Panc1 (cell line): ENCODE measurements at places on chromosomes 4 and X.

DNA sequence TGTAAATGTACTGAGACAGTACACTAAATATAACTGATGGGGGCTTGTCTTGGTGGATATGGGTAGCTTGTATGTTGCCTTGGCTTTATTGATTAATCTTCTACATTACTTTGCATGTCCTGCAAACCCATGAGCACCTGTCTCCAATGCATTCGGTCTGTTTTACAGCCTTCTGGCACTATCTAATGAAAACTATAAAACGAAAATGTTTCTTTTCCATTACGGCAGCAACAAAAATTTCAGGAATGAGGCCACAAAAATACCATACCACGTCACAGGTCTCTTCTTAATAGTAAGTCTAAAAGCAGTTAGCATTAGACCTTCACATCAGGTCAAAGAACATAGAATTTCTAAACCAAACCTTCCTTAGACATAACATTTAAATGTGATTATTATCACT, 49.8 kb downstream of the EDNRA start:
- DNase-seq = no peak

DNA sequence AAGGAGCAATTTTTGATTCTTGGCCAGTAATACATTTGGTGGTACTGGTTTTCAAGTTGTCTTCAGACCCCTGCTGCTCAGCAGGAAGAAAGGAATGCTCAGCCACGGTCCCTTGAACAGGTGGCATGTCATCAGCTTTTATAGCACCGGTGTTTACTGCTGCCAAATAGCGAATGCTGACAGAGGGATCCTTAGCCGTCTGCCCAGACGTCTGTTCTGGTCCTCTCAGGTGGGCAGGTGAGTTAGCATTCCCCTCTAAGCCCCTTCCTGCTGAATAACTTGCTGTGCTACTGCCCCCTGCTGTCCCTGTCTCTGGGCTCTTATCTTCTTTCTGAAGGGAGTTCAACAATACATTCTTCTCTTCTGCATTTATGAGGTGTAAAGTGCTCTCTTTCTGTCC, 28.4 kb downstream of the BOD1L1 start:
- DNase-seq = no peak

- no peak for DNase-seq
These were observed 45.6 kb downstream of the GALNT7 start for GRCh38 chr4:173214231-173214630.

GRCh38 chrX:71622576-71623450, 4.5 kb upstream of the CXCR3 start:
- DNase-seq = no peak

DNA sequence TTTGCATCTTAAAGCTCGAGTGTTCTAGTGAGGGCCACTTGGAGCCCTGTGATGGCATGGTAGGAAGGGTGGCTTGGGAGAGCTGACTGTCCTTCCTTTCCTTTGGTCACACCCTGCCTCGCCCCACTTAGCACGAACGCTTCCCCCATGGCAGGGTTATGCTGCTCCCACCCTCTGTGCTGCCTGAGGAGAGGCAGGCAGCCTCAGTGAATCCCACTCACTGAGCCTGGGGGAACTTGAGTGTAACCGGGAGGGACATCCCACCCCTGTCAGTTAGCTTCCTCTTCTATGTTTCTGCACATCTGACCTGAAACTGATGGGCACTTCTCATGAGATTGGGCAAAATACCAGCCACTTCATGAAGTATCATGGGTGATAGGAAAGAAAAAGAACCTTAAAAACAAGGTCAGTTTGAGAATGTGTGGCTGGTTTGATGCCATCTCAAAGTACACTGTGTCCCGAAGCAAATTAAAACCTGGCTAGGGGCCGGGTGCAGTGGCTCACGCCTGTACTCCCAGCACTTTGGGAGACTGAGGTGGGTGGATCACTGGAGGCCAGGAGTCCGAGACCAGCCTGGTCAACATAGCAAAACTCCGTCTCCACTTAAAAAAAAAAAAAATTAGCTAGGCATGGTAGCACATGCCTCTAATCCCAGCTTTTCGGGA, 10.1 kb downstream of the TKTL1 start:
- no peak for DNase-seq

- no peak for DNase-seq
These were observed 94.4 kb upstream of the TRPC3 start for GRCh38 chr4:122046255-122046654.

DNA sequence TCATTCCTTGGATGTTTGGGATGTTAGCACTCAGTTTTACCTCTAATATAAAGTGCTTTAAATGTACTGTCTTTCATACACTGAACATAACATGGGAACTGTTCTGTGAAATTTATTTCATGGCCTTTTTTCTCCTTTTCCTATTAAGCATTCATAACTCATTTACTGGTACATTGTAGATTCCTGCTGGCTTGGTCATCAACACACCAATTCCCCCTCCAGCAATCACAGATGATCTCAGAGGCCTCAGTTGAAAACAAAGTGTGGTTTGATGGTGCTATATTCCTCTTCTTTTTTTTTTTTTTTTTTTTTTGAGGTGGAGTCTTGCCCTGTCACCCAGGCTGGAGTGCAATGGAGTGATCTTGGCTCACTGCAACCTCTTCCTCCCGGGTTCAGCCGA, 61.9 kb upstream of the FAM47B start:
- no peak for DNase-seq

DNA sequence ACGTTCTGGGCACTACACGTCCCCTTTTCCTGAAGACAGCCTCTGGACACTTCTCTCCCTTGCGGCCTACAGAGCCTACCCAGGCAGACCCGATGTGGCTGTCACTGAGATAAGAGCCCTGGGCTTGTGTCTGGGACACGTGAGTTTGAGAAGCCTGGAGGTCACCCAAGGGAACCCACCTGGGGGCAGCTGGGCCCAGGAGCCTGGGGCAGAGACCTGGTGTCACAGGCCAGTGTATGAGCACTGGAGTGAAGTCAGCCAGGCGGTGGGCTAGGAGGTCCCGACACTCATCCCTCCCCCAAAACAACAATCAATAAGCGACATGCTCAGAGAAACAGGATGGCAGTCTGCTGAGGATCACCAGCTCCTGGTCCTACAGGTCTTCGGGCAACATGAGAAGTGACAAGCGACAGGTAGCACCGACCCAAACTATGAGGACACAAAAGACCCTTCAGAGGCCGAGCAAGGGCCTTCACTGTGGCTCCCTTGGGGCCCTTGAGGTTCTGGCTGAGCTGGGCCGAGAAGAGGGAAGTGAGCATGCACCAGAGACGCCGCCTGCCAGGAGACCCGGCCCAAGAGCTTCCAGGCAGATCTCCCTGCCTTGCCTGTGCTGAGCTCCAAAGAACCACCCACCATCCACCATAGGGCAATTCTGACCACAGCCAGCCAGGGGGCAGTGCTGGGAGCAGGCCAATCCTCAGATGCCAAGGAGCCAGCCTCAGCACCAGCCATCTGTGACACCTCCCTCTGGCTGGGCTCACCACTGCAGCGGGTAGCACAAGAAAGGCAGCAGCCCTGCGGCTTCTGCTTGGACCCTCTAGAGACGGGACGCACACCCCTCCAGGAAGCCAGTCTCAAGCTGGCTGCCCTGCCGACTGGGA, 11.0 kb upstream of the DUSP9 start:
- DNase-seq = no peak

GRCh38 chr4:142875117-142875516, 29.0 kb upstream of the INPP4B start:
- no peak for DNase-seq

DNA sequence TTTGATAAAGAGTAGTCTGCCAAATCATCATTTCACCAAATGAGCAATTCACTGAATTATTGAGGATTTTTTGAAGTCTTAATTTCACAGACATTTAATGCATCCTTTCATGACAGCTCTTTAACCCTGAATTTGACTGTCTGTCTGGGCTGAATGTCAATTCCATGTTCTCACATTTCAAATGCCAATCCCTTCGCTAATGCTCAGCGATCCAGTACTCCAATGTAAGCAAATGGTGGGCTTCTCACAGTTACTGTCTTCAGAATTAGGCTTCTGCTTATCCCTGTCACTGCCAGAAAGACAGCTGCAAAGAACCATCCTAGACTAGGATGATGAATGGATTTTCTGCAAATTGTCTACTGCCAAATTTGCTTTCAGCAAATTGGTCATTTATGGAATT, 36.2 kb upstream of the USP38 start:
- no peak for DNase-seq

GRCh38 chr4:108301545-108302251, 133.0 kb upstream of the LEF1 start:
- DNase-seq = no peak

DNA sequence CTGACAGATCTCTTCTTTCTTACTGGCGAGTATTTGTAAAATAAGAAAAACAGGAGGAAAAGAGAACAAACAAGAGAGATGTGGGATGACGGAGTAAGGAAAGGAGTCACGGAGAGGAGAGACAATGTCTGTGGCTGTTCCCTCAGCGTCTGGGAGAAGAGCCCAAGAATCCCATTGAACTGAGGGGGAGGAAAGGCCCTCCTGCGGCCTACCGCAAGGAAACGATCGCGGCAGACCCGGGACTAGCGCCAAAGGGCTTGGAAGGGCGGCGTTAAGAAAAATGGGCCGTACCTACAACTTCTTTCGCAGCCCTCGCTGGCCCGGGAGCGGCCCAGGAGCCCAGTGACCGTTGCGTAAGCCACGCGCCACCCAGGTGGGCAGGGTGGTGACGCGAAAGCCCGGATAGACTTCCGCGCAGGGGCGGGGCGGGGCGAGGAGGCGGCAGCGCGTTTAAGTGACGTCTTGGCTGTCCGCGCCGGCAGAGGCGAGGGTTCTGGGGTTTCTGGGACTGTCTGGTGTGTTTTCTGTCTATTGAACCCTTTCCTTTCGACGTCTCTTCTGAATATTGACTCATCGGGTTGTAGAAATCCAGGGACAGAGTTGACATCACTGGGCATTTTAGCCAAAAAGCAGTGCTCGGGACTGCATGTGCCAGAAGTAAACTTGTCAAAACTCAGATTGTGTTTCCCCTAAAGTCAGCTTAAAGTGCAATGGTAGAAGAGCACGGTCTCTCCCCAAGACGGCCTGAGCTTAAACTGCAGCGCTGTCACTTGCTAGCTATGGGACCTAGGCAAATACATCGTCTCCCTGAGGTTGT, at the start of gene SLC9B1:
Gene SLC9B1, minus strand, starts transcription at position 398 of the 817 bp plus-strand sequence. CDS start 27,994 bp downstream, outside the sequence.
- DNase-seq = no peak

DNA sequence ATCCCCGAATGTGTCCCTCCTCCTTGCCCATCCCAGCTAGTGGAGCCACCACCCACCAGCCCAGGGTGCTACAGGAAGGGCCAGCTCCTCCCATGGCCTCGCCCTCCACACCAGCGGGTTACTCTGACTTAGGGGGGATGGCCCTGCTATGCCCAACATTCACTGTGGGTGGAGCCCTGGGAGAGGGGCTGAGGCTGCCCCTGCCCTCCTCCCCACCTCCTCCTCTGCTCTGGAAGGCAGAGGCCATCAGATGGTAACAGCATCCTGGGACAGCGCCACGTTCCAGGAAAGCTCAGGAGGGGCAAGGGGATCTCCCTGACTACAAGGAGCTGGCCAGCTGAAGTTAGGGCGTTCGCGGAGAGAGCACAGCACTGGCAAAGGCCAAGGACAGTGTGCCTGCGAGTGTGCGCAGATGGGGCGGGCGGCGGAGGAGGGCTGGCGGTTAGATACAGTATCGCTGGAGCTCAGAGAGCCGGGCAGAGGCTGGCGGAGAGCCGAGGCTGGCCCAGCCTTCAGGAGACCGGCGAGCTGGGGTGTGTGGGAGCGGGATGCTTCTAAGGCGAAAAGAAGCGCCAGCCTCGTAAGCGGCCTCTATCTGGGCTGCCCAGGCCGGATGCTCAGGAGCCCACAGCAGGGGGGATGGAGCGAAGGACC, 1.5 kb downstream of the JAKMIP1 start:
- DNase-seq = no peak

- no peak for DNase-seq
These were observed 6.0 kb downstream of the PLXNB3 start for GRCh38 chrX:153769865-153770600.

- DNase-seq = no peak
These were observed 135.6 kb upstream of the GPC4 start for GRCh38 chrX:133550665-133551485.

GRCh38 chr4:78543424-78544125, 8.0 kb upstream of the ANXA3 start:
- no peak for DNase-seq

DNA sequence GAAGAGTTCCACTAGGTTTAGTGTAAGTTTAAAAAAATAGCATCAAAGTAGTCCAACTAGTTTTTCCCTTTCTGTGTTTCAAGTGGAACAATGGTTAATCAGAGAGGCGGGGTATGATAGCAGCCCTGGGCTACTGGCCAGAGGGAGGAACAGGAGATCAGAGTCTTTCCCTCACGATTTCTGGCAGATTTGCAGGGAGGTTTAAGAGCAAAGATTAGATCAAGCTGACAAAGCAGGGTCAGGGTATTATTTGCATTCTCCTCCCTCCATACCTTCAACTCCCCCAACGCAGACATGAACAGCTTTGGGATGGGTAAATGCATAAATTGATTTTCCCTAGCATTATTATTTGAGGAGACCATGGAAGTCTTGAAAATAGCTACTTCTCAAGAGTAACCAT, 277.6 kb upstream of the DIAPH2 start:
- DNase-seq = no peak

GRCh38 chrX:136767104-136767941, 13.4 kb downstream of the ARHGEF6 start:
- no peak for DNase-seq

DNA sequence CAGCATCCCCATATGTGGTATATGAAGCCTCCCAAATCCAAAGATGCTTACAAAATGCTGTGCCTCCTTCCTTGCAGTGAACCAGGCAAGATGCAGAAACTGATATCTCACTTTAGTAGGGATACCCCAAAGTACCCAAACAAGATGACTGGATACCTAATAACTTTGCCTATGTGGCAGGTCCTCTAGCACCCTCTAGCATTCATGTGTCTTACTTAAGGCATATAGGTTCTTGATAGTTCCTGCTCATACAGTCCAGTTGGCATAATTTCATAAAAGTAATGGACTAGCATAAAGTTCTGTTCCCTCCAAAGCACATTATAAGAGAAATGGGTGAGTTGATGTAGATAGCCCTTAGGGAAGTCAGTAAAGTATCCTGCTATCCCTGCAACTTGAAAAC, 36.8 kb upstream of the SPP1 start:
- no peak for DNase-seq

- DNase-seq = no peak
These were observed 7.0 kb downstream of the NPY5R start for GRCh38 chr4:163350672-163351071.

GRCh38 chrX:82695066-82695465, 813.0 kb upstream of the POU3F4 start:
- DNase-seq = no peak

DNA sequence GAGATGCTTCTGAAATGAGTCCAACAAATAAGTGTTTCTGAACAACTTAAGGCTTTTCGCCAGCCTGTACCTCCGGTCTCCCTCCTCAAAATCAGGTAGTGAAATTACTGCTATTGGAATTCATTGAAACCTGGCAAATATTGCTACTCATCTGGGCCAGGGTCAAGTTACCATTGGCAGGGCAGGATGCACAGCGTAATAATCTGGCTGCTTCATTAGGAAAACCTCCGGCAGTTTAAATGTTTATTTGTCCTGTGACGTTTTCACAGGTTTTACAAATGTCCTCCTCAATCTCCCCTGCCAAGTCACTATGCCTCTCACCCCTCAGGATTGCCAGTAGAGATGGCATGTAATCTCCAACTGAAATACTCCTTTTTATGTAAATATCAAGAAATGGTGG, 92.6 kb upstream of the KDR start:
- DNase-seq = no peak

- no peak for DNase-seq
These were observed 201.1 kb downstream of the STPG2 start for GRCh38 chr4:97942137-97942536.
